ENCODE measurements at places on chromosomes 6 and 20.

- no peak for DNase-seq
Measured at GRCh38 chr6:40791004-40791403, 203.8 kb upstream of the LRFN2 start.

DNA sequence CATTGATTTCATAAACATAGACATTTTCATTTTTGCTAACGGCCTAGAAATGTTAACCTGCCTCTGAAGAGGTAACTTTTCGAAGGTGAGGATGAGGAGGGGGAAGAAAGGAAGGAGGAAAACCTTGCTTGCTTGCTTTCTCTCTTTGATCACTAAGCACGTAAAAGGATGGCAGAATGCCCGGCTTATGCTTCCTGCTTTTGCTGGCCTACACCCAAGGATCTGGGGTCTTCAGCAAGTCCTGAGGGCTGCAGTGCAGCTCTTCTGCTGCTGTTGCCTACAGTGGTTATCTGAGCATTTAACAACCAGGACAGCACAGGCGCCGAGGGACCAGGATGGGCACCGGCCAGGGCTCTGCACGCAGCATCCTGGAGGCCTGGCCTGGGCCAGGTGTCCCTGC, 150.8 kb upstream of the TAB2 start:
- DNase-seq, result no peak

DNA sequence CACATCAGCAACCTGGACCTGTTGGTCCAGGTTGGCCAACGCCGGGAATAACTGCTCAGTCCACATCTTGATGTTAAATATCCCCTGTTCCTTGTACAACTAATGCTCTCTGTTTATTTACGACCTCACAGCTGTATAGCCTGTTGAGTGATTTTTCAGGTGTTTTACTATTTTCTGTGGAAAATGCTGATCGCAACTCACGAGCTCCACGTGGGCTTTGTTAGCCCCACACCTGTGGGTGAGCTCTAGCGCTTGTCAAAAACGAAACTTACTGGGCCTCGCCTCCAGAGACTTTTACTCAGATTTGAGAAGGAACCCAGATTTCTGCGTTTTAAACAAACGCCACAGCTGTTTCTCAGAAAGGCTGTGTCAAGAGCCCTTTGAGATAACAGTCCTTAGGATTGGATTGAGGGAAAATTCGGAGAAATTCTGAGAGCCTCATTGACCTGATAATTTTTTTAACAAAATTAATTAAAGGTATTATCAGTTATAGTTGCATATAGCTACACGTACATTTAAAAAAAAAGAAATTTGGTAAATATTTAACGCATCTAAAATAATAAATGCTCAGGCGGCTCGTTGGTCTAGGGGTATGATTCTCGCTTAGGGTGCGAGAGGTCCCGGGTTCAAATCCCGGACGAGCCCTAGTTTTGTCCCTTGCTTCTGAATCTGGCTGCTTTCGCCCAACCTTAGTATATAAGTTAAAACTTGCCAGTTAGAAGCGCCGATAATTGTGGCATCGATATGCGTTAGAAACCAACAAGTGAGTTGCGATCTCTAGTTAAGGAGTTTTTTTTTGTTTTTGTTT, 16.7 kb downstream of the HMGN4 start:
- peak; percentile 68 for DNase-seq

GRCh38 chr20:61464307-61465303, 212.5 kb downstream of the CDH4 start:
- peak; percentile 45 for DNase-seq

- no peak for DNase-seq
Measured at GRCh38 chr6:37218511-37218910, 39.1 kb upstream of the TBC1D22B start.

GRCh38 chr6:113893451-113893850, 36.3 kb downstream of the MARCKS start:
- DNase-seq, result no peak

DNA sequence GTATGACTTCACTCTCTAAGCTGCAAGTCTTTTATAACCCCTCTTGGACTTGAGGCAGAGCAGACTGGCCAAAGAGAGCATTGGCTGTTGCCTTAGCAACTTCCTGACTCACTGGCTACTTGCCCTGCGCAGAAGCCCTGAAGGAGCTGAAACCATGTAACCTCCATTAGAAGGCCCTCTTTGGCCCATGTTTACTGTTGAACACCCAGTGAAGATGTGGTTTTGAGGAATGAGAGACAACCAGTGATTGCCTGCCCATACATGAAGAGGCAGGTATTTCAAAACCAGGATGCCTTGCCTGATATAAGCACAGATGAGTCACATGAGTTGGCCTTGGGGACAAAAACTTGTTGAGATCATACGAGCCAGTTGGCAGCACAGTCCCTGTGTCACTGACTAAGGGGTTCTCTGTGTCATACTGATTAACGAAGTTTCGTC, 182.5 kb downstream of the EDN1 start:
- DNase-seq, result peak; percentile 67

- DNase-seq, result no peak
Measured at GRCh38 chr6:84768442-84769174, 4.2 kb upstream of the TBX18 start.

DNA sequence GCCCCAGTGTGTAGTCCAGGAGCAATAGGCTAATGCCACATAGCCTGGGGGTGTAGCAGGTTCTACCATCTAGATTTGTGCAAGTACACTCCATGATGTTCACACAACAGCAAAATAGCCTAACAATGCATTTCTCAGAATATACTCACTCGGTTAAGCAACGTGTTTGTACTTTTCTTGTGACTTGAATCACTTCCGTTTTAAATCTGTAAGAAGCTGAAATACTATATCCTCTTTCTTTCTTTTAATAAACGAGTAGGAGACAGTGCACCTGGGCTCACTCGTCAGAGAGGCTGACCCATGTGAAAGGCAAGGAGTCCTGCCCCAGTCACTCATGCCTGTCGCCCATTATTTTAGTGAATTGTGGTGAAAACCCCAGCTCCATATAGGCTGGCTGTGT, 201.6 kb downstream of the FOXA2 start:
- DNase-seq, result no peak

DNA sequence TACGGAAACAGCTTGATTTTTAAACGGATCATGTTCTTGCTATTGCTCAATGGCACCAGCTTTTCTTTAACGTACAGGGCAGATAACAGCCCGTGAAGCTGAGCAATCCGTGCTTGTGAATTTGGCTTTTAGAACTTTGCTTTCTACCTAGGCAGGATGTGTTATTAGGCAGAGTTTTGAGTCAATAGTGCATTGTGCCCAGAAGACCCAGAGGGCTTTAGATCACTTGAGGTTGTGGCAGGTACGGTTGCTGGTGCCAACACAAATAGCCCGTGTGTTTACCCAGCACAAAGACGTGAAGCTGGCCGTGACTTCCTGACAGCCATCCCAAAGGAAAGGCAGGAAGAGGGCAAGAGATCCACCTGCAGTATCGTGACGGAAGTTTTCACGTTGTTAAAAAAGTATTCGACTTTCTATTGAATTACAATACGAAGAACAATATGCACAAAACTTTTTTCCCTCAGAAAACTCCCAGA, 117.4 kb upstream of the FRMD1 start:
- no peak for DNase-seq

DNA sequence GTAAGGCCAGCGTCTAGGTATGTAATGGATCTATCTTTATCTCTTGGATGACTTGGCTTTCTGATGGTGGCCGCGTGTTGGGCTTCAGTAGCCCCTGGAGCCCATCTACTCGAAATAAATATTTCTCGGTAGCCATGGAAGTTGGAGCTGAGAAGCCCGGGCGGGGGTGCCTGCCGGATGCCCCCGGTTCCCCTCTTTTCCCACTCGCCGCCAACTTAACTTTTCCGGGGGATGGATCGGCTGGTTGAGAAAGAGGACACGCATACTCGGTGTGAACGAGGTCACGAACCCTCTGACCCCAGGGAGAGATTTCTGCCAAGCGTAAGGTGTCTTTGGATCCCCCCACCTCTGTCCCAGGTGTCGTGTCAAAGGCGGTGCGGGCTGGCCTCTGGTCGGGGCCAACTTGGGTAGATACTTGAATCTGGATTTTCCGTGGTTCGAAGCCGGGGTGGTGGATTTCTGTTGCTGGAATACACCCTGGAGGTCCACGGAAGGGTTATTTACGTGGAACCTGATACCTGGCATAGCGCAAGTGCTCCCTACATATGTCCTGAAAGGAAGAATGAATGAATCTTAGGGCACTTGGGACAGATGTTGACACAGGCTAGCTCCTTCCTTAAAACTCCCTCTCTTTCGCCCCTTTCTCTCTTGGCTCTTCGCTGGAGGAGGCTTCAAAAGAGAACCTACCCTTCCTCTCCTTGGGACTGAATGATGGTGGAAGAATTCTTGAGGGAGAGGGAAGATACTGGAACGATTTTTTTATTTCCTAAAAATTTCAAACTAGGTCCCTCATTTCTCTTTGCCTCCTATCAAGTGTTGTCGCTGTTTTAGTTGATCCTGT, 996 bp downstream of the DOK5 start:
- DNase-seq, result no peak

DNA sequence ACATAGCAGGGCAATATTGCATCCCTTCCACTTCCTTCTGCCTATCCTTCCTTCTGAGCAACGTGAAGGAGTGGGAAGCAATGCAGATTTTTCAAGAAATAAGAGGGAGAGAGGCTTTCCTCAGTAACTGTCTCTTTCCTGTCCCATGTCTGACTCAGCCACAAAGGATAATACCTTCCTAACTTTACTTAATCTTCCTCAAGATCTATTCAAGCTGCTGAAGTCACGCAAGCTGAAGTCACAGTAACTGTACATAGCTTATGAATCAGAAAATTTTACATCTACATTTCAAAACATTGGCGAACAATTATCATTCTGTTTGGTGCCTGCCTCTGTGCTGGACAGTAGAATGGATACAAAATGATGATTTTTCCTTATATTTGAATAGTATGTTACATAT, 86.4 kb upstream of the POU3F2 start:
- DNase-seq, result no peak

DNA sequence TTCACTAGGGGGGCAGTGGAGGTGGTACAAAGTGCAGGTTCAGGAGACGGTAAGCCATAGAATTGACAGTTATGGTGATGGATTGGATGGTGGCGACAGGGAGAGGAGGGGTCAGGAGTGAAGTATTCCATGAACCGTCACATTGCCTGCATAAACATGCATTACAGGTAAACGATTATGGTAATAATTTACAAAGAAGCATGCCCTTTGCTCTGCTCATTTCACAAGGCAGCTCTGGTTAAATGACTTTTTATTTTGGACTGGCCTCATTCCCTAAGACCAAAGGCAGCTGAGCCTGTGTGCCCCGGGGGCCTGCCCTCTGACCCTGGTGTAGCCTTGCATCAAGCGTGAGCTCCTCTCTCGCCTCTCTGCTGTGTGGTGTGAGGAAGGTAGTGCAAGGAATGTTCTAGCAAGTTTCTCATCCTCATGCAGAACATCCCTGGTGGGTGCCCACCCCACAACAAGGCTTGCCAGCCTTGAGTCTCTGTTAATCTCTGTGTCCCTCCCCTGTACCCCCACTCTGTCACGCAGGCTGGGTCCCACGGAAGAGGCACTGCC, 59.0 kb downstream of the PPP1R14C start:
- no peak for DNase-seq

- no peak for DNase-seq
Measured at GRCh38 chr20:63471981-63472831, at the start of gene KCNQ2. KCNQ2 (minus strand) TSS chr20:63472655; CDS start chr20:63472463, 192 bp downstream.

DNA sequence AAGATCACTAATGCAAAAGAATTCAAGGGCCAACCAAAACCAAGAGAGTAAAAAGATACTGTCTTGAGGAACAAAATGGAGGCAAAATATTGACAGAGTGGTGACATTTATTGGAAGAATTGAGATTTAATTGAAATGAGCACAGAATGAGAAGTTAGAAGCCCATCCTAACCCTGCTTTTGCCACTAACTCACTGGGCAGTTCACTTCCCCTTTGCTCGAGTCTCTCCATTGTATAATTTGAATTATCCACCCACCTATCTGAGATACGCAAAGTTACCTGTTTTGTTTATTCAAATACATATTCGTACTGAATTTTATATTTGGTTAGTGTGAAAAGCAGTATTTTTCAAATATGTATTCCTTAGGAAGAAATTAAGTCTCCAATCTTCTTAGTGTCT, 204.5 kb upstream of the PRDM1 start:
- DNase-seq, result no peak

DNA sequence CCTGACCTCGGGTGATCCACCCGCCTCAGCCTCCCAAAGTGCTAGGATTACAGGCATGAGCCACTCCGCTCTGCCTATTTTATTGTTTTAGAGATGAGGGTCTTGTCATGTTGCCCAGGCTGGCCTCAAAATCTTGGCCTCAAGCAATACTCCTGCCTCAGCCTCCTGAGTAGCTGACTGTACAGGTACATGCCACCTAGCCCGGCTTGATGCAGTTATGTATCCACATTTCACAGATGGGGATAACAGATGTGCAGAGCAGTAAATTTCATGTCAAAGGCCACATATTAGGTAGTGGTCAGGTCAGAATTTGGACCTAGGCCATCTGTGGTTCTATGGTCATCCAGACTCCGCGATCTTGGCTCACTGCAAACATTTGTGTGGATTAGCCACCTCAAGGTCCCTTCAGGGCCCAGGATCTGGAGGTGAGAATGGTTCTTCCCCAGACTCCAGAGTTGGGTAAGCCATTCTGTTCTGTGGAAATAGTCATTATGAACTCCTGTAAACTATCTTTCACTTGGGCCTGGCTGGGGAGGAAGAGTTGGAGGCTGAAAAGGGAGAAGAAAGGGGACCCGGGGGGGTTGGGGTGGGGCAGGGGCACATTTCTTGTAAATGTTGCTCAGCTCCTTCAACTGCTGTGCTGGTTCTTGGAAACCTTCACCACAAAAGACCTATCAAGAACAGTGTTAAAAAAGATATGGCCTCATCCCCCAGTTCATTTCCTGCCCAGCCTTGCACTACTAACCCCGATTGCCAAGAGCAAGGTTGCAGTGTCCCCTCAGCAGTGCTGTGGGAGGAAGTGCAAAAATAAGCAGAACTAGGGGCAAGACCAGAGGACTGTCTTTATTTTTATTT, 13.0 kb downstream of the PIM1 start:
- no peak for DNase-seq

DNA sequence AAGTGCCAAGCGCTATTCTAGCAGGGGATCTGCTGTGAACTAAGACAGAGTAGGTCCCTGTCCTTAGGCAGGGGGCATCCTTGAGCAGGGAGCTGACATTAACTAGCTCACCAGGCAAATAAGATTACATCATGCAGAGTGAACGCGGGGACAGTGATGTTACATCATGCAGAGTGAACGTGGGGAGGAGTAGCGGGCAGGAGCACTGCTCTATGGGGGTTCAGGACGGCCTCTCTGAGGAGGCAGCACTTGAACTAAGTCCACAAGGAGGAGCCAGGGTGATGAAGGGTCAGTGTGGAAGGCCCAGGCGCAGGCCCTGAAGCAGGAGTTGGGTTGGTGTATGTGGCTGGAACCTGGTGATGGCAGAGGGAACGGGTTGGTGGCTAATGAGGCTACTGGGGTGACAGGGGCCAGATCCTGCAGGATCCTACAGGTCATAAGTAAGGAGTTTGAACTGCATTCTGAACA, 38.7 kb downstream of the KAT14 start:
- no peak for DNase-seq

- DNase-seq, result no peak
Measured at GRCh38 chr6:8686077-8686476, 250.7 kb upstream of the SLC35B3 start.

- DNase-seq, result no peak
Measured at GRCh38 chr6:51675020-51675921, 412.1 kb downstream of the PKHD1 start.

All from IMR-90 (cell line).